ENCODE measurements at places on chromosomes 5 and 9.

- DNase-seq, result no peak
Measured at GRCh38 chr9:116837018-116837989, 150.2 kb downstream of the TRIM32 start.

DNA sequence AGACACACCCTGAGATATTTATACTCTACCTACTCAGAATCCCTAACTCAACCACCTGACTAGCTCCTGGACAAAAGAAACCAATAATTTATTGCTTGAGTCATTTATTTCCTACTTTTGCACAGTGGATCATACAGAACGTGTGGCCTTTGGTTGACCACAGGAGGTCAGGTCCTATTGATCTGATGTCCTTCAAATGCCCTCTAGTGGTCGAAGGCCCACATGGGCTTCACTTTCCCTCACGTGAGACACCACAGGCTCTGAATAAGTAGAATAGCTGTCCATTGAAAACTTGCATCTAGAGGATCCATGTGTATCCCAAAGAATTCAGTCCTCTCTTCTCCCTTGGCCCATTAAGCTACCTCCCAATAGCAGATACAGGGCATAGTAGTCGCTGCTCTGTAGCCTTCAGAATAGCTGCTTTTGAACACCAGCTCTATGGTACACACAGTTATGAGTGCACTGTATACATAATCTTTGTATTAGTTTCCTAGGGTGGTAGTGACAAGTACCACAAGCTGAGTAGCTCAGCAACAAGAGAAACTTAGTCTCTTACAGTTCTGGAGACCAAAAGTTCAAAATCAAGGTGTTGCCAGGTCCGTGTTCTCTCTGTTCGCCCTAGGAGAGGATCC lies 177.6 kb upstream of the SMARCA2 start:
- DNase-seq, result peak; percentile 44

DNA sequence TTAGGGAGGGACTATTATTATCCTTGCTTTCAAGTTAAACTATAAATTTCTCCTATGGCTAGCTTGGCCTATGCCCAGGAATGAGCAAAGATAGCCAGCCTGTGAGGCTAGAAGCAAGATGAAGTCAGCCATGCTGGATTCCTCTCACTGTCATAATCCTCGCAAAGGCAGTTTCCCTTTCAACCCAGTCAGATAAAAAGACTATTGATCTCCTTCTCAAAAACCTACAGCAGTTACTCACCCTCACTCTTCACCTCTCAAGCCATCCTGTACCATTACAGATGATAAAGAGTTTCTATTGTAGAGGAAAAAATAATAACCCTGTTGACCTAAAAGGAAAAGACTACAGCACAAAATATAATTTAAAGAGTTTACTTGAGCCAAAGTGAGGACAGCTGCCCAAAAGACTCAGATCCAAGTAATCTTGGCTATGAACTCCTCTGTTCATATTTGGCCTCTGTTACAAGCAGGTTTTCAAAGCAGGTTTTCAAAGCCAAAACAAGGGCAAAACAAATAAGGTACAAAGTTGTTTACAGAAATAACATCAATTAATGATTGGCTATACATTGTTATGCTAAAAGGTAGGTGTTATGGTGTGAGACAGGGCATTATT lies 41.7 kb downstream of the KCNV2 start:
- DNase-seq, result peak; percentile 11

DNA sequence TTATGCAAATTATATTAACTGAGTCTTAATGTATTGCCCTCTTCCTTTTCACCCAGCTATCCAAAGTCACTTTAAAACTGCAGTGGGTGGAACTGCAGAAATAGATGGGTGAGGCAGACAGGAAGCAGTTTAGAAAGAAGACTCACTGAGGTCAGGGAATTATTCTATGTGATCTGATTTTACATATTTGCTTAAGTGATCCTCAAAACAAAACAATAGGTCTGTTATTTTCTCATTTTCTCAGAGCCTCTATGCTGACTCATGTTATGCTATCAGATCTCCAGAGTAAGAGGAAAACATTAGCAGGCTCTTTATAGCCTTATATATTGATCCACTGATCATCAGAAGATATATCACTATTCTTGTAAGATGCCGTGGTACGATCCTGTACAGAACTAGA lies 63.5 kb downstream of the MRPS27 start:
- no peak for DNase-seq

DNA sequence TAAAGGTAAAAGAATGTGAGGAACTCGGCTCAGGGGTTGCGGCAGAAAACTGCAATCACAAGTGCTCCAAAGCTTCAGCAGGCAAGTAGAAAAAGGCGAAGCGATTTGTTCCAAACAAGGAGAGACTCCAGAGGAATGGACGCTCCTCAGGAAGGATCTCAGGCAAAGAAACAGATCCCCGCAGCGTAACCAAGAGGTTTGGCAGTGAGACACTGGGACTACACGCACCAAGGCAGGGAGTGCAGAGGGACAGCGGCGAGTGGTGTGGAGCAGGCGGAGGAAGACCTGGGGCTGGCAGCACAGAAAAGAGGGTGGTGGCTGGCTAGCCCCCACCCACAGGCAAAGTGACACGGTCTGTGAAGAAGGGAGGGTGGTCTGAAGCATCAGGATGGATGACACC lies 54.7 kb upstream of the GOLPH3 start:
- no peak for DNase-seq

GRCh38 chr9:121857928-121858327 lies 206.5 kb downstream of the DAB2IP start:
- no peak for DNase-seq

GRCh38 chr5:27462936-27463335 lies 424.6 kb upstream of the CDH9 start:
- no peak for DNase-seq

All from fibroblast of mammary gland (primary cell).